Midbrain (tissue), 1 donor: ENCODE measurements at places on chromosomes 1 and 21.

DNA sequence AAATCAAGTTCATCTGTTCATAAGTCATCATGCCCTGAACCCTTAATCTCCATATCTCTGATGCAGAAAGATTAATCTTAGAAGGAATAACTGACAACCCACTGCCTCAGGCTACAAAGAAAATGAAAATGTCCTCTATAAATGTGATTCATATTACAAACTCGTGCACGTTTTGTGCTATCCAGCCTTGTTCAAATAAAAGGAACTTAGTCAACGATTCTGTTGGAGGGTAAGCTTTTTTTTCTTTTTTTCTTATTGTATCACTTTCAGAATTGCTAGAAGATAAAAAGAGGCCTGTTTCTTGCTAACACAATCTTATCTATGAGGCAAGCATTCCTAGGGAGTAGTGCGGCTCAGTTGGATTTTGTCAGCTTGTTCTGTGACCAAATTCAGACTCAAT, 228.4 kb downstream of the TM2D1 start:
- DNase-seq = no peak

DNA sequence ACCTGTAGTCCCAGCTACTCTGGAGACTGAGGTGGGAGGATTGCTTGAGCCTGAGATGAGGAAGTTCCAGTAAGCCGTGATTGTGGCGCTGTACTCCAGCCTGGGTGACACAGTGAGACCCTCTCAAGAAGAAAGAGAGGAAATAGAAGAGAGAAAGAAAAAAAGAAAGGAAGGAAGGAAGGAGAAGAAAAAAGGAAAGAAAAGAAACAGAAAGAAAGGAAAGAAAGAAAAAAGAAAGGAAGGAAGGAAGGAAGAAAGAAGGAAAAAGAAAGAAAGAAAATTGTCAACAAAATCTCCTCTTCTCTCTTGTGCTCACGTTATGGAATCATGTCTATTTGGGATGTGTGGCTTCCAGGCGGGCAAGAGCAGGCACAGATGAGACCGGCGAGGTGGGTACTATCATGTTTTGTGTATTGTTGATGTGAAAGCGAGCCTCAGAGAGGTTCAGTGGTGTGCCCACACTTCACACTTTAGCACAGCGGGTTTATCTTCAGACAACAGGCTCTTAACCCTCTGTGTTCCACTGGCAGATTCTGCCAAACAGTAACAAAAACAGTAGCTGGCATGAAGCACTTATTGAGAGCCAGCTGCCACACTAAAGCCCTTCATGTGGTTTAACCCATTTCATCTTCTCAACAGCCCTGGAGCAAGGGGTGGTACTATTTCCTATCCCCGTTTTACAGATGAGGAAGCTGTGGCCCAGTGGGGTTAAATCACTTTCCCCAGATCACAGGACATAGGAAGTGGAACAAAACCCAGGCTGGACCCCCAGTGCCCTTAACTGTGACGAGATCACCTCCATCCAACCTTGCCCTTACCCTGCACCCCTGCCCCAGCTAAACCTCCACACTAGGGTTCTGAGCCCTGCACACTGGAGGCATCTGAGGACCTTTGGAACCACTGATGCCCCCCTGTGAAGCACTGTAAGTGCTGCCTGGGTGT, 94.7 kb upstream of the TARDBP start:
- DNase-seq = no peak

- DNase-seq = no peak
Observed at GRCh38 chr1:173224949-173225348, 17.8 kb upstream of the TNFSF4 start.

GRCh38 chr1:33682371-33682770, 181.5 kb upstream of the HMGB4 start:
- DNase-seq = no peak

DNA sequence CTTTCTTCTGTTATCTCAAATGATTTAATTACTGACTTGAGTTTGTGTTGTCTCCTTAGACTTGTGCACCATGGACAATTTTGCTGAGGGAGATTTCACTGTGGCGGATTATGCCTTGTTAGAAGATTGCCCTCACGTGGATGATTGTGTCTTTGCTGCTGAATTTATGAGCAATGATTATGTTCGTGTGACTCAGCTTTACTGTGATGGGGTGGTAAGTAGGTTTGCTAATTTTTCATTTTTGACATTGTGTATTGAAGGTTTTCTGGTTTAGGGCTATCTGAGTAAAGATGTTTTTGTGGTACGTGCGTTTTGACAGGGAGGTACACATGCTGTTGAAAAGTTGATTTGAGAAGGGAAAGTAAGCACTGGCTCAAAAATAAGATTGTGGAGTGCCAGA, 14.1 kb downstream of the TTC3 start:
- peak; percentile 40 for DNase-seq

GRCh38 chr1:164830628-164831027, 271.6 kb downstream of the PBX1 start:
- no peak for DNase-seq

DNA sequence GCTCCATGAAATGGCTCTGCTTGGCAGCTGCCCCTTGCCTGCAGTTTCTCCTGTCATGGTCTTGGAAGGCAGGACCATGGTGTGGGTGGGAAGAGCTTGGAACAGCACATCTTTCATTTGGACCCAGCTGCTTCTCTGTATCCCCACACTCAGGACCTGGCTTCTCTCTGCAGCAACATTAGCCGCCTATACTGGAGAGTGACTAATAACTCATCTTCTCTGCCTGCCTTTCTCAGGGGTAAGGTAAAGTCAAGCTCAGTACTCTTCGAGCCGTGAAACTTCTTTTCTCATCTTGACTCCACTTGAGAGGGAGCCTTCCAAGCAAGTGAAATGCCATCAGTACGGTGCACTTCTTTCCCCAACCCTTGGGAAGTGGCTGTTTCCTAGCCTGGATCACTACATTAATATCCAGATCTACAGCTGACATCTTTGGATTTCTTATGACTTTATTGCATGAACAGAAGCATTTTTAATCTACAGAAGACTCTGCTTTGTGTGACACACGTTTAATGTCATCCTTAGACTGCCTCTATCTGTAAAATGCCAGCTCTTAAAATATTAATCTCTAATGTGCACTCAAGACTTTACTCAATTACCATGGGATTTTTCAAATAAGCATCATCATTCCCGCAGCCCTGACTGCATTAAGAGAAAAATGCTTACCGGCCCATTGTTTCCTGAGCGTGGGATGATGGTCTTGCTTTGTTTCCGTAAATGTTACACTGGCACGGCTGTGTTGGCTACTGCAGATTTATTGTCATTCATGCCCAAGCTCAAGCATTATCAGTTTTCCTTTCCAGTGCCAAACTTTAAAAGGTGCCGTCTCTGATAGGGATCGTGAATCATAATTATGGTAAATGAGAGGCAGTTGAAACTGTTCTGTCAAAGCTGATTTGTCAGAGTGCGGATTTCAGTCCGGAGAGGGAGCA, 242.9 kb downstream of the HHAT start:
- no peak for DNase-seq

- no peak for DNase-seq
Observed at GRCh38 chr1:46464013-46464548, 25.6 kb upstream of the DMBX1 start.

- no peak for DNase-seq
Observed at GRCh38 chr1:82226186-82226505, 425.4 kb downstream of the ADGRL2 start.

GRCh38 chr1:151912973-151913372, 3.7 kb upstream of the THEM4 start:
- no peak for DNase-seq

DNA sequence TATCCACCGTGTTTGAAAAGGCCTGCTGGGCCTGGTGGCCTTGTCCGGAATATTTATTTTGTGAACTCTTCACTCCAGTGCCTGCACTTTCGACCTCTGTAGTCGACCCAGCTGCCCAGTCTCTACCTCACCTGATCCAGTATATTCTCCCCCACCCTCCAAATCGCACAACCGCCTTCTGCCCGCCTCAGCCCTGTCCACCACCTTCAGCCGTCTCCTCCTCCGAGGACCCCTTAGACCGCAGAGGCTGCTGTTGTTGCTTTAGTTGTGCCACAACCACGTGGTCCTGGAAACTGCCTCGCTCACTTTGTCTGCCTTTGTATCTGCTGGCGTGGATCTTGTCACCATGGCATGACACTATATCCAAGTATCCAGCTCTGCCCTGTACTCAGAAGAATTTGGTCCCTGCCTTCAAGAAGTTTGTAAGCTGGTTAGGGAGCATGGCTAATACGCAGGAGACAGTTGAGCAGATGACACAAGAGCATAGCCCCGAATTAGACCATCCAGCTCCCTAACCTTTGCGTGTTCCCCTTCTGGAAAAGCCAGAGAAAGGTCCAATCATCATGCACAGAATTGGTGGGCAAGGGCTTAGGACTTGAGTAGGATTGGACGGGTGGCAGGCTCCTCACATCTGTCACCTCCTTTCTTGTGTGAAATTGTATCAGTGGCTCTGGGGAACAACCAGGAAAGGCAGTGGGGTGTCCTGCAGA, 1.5 kb downstream of the PHGDH start:
- peak; percentile 59 for DNase-seq

GRCh38 chr1:210434223-210434622, 105.5 kb downstream of the HHAT start:
- no peak for DNase-seq

DNA sequence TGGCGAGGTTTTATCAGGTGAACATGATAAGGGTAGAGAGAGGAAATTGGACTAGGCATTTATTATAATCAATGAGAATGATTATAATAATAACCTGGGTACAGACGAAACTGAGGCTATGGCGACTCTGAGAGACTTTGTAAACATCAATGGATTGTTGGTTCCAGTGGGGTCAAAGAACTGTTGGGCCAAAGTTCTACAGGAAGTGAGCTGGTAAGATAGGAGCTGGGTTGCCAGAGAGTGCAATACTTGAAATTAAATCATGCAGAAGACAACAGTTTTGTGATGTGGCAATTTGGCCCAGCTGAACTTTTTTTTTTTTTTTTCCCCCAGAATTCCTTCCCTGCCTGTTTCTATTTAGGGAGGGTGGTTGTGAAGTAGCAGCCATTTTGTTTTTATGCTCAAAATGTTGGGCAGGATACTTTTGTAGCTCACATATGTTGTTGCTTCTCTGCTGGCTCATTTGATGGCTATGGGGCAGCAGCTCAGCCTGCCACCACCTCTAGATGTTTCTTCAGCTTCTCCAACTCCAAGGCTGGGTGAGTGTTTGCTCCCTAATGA, 286.5 kb upstream of the B3GALT2 start:
- no peak for DNase-seq

- no peak for DNase-seq
Observed at GRCh38 chr1:172697534-172698002, 38.7 kb downstream of the FASLG start.

- DNase-seq = no peak
Observed at GRCh38 chr1:93542398-93542797, 94.5 kb downstream of the FNBP1L start.

- DNase-seq = no peak
Observed at GRCh38 chr21:35637431-35637830, 422.9 kb downstream of the SETD4 start.

DNA sequence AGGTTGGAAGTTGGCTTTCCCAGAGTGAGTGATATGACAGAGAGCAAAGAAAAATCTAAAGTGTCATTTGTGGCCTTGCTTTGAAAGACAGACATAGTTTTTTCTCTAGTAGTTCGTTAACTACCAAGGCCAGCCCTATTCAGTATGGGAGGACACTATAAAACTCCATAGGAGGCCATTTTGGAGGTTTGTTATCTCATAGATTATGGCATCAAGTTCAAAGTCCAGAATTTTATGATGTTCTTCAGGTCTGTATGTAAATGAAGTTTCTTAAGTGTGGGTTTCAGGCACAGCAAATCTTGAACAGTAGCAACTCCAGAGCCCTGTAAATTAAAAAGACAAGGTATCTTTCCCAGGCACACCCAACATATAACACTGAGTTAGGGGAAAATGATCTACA, 437.1 kb downstream of the PLPP3 start:
- DNase-seq = no peak

DNA sequence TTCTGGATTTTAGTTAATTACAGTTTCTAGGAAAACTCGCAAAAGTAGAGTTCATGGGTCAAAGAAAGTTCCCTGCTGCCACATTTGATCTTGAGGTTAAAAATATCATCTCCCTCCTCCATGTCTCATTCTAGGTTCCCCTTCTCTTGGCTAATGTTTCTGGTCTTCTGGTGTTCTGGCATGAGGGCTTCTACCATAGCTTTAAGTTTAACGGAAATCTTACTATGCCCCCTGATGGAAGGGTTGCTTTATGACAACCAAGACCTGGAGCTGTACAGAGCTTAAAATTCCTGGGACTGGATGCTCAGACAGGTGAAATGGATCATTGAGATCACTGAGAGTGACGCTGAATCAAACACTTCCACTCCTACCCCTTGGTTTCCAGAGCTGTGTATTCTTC, 1881.7 kb downstream of the MRPL39 start:
- DNase-seq = no peak

- no peak for DNase-seq
Observed at GRCh38 chr1:189027512-189027911, 1450.2 kb downstream of the BRINP3 start.

- DNase-seq = no peak
Observed at GRCh38 chr1:229578168-229579058, 19.9 kb upstream of the ABCB10 start.

GRCh38 chr1:40930174-40930964, 49.1 kb upstream of the CTPS1 start:
- no peak for DNase-seq

GRCh38 chr1:106879538-106879937, 176.9 kb upstream of the PRMT6 start:
- DNase-seq = no peak

DNA sequence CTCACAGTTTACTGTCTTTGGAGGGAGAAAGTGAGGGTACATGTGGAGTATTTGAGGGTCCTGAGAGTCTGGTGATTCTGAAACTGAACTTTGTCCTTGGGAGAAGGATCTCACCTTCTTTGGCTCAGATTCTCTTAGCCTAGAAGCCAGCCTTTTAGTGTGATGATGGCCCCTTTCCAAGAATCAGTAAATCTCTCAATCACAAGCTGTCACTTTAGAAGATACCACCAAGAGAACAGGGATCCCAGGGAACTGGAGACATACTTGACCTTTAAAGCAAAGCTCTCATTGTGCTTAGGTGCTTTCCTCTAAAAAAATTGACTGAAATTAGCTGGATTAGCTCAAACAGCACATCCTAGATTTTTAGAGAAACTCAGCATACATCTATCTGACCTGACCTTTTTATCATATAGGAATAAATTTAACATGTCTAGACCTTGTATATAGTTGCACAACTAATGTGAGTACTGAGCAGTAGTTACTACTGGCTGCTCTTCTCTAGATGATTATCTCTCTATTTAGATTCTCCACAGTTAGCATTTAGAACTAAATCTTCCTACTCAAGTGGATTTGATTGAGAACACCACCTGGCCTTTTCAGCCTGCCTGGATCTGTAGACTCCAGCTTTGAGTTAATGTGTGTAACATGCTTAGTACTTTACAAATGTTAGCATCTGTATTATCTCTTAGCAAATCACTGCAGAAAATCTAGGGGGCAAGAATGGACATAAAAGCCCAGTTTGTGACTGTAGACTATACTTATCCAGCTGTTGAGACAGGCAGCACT, 157.7 kb downstream of the MAST2 start:
- DNase-seq = no peak
